ENCODE measurements at places on chromosomes 7 and 10.

GRCh38 chr7:3482147-3482921 is 181.3 kb downstream of the SDK1 start:
- DNase-seq: no peak

GRCh38 chr10:133397938-133398337 is 4.0 kb downstream of the MTG1 start:
- DNase-seq: no peak

DNA sequence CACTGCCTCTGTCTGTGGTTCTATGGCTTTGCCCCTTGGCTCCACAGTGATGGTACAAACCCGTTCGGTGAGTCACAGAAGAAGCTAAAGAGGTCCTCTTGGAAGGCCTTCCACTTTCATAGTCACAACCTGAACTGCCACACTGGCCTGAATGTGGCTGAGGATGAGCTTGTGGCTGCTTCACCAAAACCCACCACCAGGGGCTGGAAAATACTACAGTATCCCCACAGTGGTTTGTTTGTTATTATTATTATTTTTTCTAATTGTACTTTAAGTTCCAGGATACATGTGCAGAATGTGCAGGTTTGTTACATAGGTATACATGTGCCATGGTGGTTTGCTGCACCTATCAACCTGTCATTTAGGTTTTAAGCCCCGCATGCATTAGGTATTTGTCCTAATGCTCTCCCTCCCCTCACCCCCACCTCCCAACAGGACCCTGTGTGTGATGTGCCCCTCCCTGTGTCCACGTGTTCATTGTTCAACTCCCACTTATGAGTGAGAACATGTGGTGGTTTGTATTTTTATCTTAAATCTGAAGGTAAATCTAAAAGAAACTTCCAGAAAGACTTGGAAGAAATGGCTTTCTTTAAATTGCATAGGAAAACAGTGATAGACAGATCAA is 160.8 kb upstream of the NPSR1 start:
- no peak for DNase-seq

GRCh38 chr7:150361807-150362621 is 6.6 kb upstream of the REPIN1 start:
- DNase-seq: no peak

GRCh38 chr10:43870968-43871439 is 222.3 kb upstream of the ZNF32 start:
- no peak for DNase-seq

DNA sequence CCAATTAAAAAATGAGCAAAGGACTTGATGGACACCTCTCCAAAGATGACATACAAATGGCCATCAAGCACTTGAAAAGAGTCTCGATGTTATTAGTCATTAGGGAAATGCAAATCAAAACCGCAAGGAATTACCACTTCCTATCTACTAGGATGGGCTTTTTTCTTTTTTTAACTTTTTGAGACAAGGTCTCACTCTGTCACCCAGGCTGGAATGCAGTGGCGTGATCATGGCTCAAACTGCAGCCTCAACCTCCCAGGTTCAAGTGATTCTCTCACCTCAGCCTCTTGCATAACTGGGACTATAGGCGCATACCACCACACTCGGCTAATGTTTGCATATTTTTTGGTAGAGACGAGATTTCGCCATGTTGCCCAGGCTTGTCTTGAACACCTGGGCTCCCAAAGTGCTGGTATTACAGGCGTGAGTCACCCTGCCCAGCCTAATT is 13.6 kb downstream of the NKX1-2 start:
- DNase-seq: no peak

GRCh38 chr7:30681815-30682211 is 443 bp downstream of the CRHR2 start:
- no peak for DNase-seq

DNA sequence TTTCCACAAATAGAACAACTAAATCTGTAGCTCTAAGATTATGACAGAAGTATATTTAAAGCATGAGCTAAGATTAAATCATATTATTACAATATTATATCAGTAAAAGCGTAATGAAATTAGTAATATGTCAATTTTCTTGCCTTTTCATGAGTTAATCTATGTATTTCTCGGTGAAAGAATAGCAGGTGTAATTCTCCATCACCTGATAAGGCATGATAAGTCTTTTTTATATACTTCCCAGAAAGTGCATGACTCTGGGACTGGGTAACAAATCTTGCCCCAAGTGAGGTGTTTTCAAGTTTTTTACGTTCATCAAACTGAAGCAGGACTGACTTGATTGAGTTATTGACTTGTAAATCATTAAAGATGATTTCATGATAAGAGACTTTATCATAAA is 100.5 kb downstream of the HECW1 start:
- DNase-seq: no peak

Measured in naive thymus-derived CD8-positive, alpha-beta T cell (primary cell).